ENCODE measurements at places on chromosomes 2 and 18.

DNA sequence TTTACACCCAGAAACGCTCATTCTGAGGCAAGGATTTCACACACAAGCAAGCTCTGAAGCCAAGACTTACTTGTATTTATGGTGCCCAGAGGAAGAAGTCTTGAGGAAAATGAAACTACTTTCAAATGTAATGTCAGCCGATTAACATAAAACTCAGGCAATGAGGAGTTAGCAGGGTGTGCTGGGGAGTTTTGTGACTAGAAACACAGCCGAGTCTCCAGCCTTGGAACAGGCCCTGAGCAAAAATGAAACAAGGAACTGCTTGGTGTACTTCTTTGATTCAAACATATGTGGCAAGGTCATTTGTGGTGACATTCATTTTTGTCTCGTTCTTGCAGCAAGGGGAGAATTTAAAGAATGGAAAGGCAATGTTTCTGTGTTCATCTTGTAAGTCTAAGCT is 4.5 kb downstream of the DYTN start:
- DNase-seq, result no peak

- DNase-seq, result no peak
Measured at GRCh38 chr2:3602553-3603339, 7.8 kb downstream of the COLEC11 start.

GRCh38 chr18:46814399-46814798 is 57.5 kb upstream of the ST8SIA5 start:
- no peak for DNase-seq

- no peak for DNase-seq
Measured at GRCh38 chr2:156585457-156585856, 149.3 kb downstream of the GPD2 start.

GRCh38 chr2:155404433-155405002 is 706.0 kb downstream of the KCNJ3 start:
- no peak for DNase-seq

- DNase-seq, result no peak
Measured at GRCh38 chr2:198490748-198491147, 686.4 kb downstream of the PLCL1 start.

GRCh38 chr2:109523121-109523520 is 90.6 kb downstream of the SEPTIN10 start:
- no peak for DNase-seq
